ENCODE measurements at places on chromosomes 1 and 21.

- no peak overlapping the region for H3K4me3 ChIP-seq
- H3K36me3 ChIP-seq: peaks cover 2% of the 10 kb centered on the region
- DNase-seq: no peak
Measured at GRCh38 chr21:42959728-42960127, 14.6 kb upstream of the PKNOX1 start.

GRCh38 chr1:183251959-183252450, 65.9 kb downstream of the LAMC2 start:
- DNase-seq: no peak
- H3K36me3 ChIP-seq: peaks cover 8% of the 10 kb centered on the region
- no peak overlapping the region for H3K4me3 ChIP-seq
- H3K27ac ChIP-seq: no peak overlapping the region

- H3K27ac ChIP-seq: no peak overlapping the region
- no peak for DNase-seq
- H3K27me3 ChIP-seq: peaks cover 57% of the 10 kb centered on the region
- peaks cover 2% of the 10 kb centered on the region for H3K4me1 ChIP-seq
- H3K36me3 ChIP-seq: peaks cover 15% of the 10 kb centered on the region
Measured at GRCh38 chr21:36684957-36685714, 13.8 kb upstream of the SIM2 start.

DNA sequence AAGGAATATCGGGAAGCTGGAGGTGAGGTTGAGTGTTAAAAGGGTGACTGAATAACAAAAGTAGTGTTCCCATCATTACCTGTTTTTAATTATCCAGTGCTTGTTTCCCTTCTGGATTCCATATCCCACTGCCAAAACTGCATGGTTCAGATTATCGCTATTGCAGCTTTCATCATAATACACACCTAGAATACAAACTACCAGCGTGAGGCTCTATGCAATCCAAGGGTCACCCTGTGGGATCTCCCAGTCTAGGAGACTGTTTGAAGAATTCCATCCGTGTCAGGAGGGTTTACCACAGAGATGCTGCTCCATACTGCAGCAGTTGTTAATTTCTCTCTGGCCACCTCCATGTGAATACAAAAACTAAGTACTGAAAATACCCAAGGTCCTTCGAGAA, 9.0 kb downstream of the CTSK start:
- peaks cover 45% of the 10 kb centered on the region for H3K36me3 ChIP-seq
- no peak overlapping the region for H3K4me3 ChIP-seq
- no peaks in the 10 kb centered on the region for H3K27me3 ChIP-seq
- no peak overlapping the region for H3K27ac ChIP-seq
- no peaks in the 10 kb centered on the region for H3K4me1 ChIP-seq
- DNase-seq: no peak

Data from chondrocyte (in vitro differentiated cells).